ENCODE measurements at places on chromosomes 2 and 18. TPM values are rescaled to one million over a fixed set of nuclear protein-coding genes. Genes with fewer than 3 reads are reported as not detected.

GRCh38 chr2:191421950-191422349 lies 176.7 kb downstream of the MYO1B start:
- no peak for DNase-seq
- no peak overlapping the region for H3K27ac ChIP-seq
- no peaks in the 10 kb centered on the region for H3K27me3 ChIP-seq
- H3K4me1 ChIP-seq = no peaks in the 10 kb centered on the region
- H3K4me3 ChIP-seq = no peak overlapping the region
- H3K36me3 ChIP-seq = no peaks in the 10 kb centered on the region

DNA sequence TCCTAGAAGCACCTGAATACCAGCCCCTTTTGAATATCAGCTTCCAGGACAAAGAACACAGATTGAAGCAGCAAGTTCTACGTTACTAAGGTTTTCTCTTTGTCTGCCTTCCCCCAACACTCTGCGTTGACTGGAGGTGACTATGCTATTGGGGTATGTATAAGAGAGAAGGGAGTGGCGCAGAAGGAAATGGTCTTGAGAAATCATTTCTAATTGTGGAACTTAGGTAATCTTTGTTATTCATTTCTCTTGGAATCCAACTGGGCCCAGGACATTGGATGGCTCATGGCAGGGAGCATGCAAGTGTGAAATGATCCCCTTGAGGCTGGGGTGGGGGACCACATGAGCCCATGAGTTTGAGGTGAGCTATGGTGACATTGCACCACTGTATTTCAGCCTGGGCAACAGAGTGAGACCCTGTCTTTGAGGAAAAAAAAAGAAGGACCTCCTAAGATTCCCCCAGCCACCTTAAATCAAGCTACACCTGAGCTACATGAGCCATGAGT lies 29.7 kb downstream of the XDH start:
- H3K36me3 ChIP-seq = no peaks in the 10 kb centered on the region
- DNase-seq = no peak
- no peak overlapping the region for H3K27ac ChIP-seq
- no peaks in the 10 kb centered on the region for H3K4me1 ChIP-seq
- H3K27me3 ChIP-seq = no peaks in the 10 kb centered on the region
- H3K4me3 ChIP-seq = no peak overlapping the region

DSG4 gene
- total RNA-seq = not detected

MRPL30 gene
- 28.8 TPM for total RNA-seq

GRCh38 chr18:34772887-34773286 lies 62.8 kb downstream of the DTNA start:
- H3K4me3 ChIP-seq = no peak overlapping the region
- no peaks in the 10 kb centered on the region for H3K36me3 ChIP-seq
- no peak overlapping the region for H3K27ac ChIP-seq
- H3K4me1 ChIP-seq = no peaks in the 10 kb centered on the region
- H3K27me3 ChIP-seq = no peaks in the 10 kb centered on the region

- no peak overlapping the region for H3K4me3 ChIP-seq
- H3K4me1 ChIP-seq = peaks cover 9% of the 10 kb centered on the region
- H3K27me3 ChIP-seq = peaks cover 4% of the 10 kb centered on the region
- no peak overlapping the region for H3K27ac ChIP-seq
- DNase-seq = no peak
Observed at GRCh38 chr2:37350034-37350433, 5.6 kb downstream of the QPCT start.

RGPD3 gene
- 0.18 TPM for total RNA-seq

CD8B2 gene
- 4.5 TPM for total RNA-seq

DNA sequence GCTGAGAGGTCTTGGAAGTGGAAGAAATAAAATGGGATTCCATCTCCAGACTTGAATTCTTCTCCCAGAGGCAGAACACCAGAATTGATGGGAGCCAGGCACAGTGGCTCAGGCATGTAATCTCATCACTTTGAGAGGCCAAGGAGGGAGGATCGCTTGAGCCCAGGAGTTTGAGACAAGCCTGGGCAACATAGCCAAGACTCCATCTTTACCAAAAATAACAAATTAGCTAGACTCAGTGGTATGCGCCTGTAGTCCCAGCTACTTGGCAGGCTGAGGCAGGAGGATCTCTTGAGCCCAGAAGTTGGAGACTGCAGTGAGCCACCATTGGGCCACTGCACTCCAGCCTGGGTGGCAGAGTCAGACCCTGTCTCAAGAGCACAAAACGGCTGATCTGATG lies 144.3 kb downstream of the C1D start:
- no peaks in the 10 kb centered on the region for H3K36me3 ChIP-seq
- H3K27ac ChIP-seq = no peak overlapping the region
- DNase-seq = no peak
- H3K4me1 ChIP-seq = no peaks in the 10 kb centered on the region

- no peaks in the 10 kb centered on the region for H3K27me3 ChIP-seq
- no peaks in the 10 kb centered on the region for H3K4me1 ChIP-seq
- H3K27ac ChIP-seq = no peak overlapping the region
- no peaks in the 10 kb centered on the region for H3K36me3 ChIP-seq
- no peak overlapping the region for H3K4me3 ChIP-seq
Observed at GRCh38 chr2:137677466-137677865, 286.8 kb upstream of the HNMT start.

DNA sequence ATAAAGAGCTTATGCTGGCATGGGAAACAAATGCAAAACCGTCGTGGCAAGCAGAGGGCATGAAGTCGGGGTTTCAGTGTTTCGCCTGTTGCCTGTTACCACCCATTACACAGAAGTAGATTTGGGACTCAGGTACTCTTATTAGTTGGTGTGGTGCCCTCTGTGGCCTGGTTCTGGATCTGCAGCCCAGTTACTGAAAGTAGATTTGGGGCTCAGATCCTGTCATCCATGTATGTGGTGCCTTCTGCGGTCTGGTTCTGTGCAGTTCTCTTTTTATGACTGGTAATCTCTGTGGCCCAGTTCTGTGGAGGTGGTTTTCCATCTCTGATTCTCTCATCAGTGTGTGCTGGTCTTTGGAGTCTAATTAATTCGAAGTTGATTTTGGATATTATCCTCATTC lies 45.2 kb downstream of the ADNP2 start:
- H3K4me1 ChIP-seq = no peaks in the 10 kb centered on the region
- DNase-seq = no peak
- no peak overlapping the region for H3K27ac ChIP-seq
- no peaks in the 10 kb centered on the region for H3K27me3 ChIP-seq
- no peaks in the 10 kb centered on the region for H3K36me3 ChIP-seq

DNA sequence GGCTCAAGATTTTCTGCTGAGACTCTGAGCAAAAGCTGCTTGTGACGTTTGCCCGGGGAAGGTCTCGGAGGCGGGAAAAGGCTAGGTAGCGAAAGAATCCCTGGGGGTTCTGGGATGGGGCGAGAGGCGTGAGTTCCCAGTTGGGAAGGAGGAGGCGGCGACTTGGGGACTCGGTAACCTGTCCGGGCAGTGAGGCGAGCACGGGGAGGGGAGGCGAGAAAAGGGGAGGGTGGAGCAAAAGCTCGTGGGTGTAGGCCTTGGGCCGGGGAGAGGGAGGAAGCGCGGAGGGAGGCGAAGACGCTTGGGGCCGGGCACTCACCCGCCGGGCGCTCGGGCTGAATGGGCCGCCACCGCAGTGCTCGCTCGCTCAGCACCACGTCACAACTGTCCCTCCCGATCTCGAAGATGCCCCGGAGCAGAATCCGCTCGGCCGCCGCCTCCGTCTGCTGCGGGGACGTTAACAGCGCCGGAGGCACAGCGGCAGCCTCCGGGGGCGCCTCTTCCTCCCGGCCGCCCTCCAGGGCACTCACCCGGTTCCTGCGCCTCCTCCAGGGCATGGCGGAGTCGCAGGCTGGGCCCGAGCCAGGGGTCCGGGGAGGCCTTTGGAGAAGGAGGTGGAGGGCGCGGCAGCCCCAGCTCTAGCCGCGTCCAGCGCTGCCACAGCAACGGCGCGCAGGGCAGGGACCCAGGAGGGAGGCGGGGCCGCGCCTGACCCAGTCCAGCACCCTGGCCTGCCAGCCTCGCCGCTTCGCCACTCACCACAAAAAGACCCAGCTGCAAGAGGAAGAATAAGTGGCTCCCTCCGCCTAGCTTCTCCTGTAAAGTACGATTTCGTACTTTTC lies at the start of gene CERKL:
Gene CERKL (minus strand): TSS at position 656 of the 842 bp plus-strand sequence. CDS start 99 bp downstream, at position 557.
- H3K4me1 ChIP-seq = peaks cover 3% of the 10 kb centered on the region
- H3K27ac ChIP-seq = no peak within 1 kb of the TSS
- no peaks in the 10 kb centered on the region for H3K36me3 ChIP-seq

MPP4 gene
- not detected for total RNA-seq

- H3K27ac ChIP-seq = no peak overlapping the region
- H3K36me3 ChIP-seq = no peaks in the 10 kb centered on the region
- H3K4me1 ChIP-seq = no peaks in the 10 kb centered on the region
- no peak for DNase-seq
- no peak overlapping the region for H3K4me3 ChIP-seq
- no peaks in the 10 kb centered on the region for H3K27me3 ChIP-seq
Observed at GRCh38 chr18:58373481-58373880, 255.4 kb downstream of the ALPK2 start.

- H3K4me3 ChIP-seq = no peak overlapping the region
- no peaks in the 10 kb centered on the region for H3K36me3 ChIP-seq
- H3K27me3 ChIP-seq = no peaks in the 10 kb centered on the region
- peaks cover 8% of the 10 kb centered on the region for H3K4me1 ChIP-seq
Observed at GRCh38 chr2:101501443-101501842, 26.5 kb upstream of the RFX8 start.

- H3K4me1 ChIP-seq = no peaks in the 10 kb centered on the region
- H3K36me3 ChIP-seq = no peaks in the 10 kb centered on the region
- no peak for DNase-seq
- H3K27ac ChIP-seq = no peak overlapping the region
- H3K27me3 ChIP-seq = no peaks in the 10 kb centered on the region
- H3K4me3 ChIP-seq = no peak overlapping the region
Observed at GRCh38 chr2:31420936-31421335, 6.4 kb upstream of the XDH start.

DNA sequence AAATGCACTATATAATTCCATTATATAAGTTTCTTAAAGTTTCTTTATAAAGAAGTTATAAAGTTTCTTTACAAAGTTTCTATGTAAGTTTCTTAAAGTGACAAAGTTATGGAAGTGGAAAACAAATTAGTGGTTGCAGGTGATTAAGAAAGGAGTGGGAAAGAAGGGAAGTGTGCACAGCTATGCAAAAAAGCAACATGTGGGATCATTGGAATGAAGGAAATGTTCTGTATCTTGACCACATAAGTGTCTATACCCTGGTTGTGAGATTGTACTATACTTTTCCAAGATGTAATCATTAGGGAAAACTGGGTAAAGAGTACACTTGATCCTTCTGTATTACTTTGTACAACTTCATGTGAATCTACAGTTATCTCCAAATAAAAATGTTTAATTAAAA lies 1541.1 kb downstream of the LRP1B start:
- no peak overlapping the region for H3K27ac ChIP-seq
- no peaks in the 10 kb centered on the region for H3K27me3 ChIP-seq
- H3K36me3 ChIP-seq = no peaks in the 10 kb centered on the region
- no peak overlapping the region for H3K4me3 ChIP-seq
- no peaks in the 10 kb centered on the region for H3K4me1 ChIP-seq

- no peak overlapping the region for H3K27ac ChIP-seq
- no peaks in the 10 kb centered on the region for H3K4me1 ChIP-seq
Observed at GRCh38 chr2:187167491-187167890, 280.6 kb downstream of the CALCRL start.

DNA sequence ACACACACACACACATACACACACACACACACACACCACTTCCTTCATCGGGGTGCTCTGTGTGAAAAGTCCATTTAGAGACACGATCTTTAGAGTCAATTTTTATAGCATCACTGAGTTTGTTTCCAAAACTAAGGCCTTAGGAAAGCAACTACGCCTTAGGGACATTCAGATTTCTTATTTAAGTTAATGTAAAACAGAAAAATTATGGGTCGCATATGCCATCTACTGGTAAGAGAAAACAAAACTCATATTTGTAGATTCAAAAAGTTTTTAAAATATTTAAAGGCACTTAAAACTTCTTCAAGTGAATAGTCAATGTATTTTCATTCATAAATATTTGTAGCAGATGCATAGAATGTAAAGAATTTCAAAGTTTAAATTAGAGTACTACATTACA lies 166.2 kb downstream of the ATAD2B start:
- peaks cover 7% of the 10 kb centered on the region for H3K4me1 ChIP-seq
- peaks cover 28% of the 10 kb centered on the region for H3K36me3 ChIP-seq
- H3K27me3 ChIP-seq = no peaks in the 10 kb centered on the region
- H3K4me3 ChIP-seq = no peak overlapping the region
- no peak for DNase-seq

- no peak overlapping the region for H3K27ac ChIP-seq
- no peaks in the 10 kb centered on the region for H3K27me3 ChIP-seq
- H3K4me1 ChIP-seq = no peaks in the 10 kb centered on the region
- H3K4me3 ChIP-seq = no peak overlapping the region
- H3K36me3 ChIP-seq = no peaks in the 10 kb centered on the region
Observed at GRCh38 chr2:214865400-214865799, 55.9 kb upstream of the BARD1 start.

DNA sequence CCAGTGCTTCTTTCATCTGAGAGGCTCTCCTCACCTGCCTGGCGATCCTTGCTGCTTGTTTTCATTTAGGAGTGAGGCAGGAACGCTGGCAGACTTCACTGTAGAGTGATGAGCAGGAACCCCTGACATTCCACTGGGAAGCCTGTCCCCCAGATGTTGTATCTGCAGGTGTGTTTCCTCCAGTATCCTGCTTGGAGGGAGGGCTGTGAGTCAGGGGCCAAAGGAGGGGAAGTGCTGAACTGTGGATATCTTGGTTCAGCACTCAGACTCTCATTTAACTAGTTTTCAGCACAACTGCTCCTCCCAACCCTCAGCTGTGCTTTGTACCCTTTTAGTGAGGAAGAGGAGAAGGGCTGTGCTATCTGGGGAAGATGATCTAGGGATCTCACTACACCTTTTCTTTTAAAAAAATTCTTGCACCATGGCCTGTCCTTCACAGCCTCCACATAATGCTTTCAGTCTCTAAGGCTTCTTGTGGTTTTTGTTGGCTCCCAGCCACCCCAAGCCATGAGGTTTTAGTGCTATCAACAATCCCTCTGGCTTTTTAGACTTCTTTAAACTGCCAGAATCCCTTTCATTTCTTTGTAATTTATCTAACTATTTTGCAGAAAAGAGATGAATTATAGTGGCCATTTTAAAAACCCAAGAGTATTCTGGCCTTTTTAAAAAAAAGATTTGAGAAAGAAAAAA lies 11.2 kb downstream of the ANKAR start:
- no peak for DNase-seq
- peaks cover 10% of the 10 kb centered on the region for H3K4me1 ChIP-seq
- no peak overlapping the region for H3K27ac ChIP-seq
- H3K4me3 ChIP-seq = no peak overlapping the region

DNA sequence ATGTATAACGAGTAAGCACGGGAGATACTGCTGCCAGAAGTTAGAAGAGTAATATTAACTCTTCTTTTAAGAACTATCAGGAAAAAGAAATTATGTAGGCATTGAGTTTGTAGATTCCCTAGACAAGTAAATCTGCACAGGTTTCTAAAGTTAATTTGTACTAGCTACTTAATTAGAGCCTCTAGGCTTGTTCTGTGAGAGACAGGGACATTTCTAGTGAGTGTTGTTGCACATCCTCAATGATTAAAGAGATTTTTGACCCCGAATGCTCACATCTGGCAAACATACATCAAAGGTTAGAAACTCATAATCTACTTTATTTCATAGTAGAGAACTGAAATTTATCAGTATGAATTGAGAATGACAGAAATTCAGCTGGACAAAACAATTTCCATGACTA lies 669.0 kb upstream of the CDH7 start:
- no peaks in the 10 kb centered on the region for H3K27me3 ChIP-seq
- H3K4me3 ChIP-seq = no peak overlapping the region
- no peaks in the 10 kb centered on the region for H3K36me3 ChIP-seq
- DNase-seq = no peak
- no peaks in the 10 kb centered on the region for H3K4me1 ChIP-seq
- no peak overlapping the region for H3K27ac ChIP-seq

GRCh38 chr2:105834931-105835330 lies 90.2 kb downstream of the NCK2 start:
- no peak overlapping the region for H3K4me3 ChIP-seq
- H3K27me3 ChIP-seq = no peaks in the 10 kb centered on the region
- DNase-seq = no peak
- no peaks in the 10 kb centered on the region for H3K36me3 ChIP-seq
- H3K27ac ChIP-seq = no peak overlapping the region

All from CD8-positive, alpha-beta memory T cell (primary cell).